ENCODE measurements at places on chromosomes 3 and 15. TPM values are rescaled to one million over a fixed set of nuclear protein-coding genes. Genes with fewer than 3 reads are reported as not detected.

SPTSSB gene
- not detected for total RNA-seq

RETNLB gene
- total RNA-seq = not detected

TTC21A gene
- total RNA-seq = 18.8 TPM

CACNA2D3 gene
- 3.6 TPM for total RNA-seq

WDR6 gene
- total RNA-seq = 157 TPM

EFCAB12 gene
- total RNA-seq = 4.8 TPM

PLCH1 gene
- total RNA-seq = 14.0 TPM

CD200R1 gene
- 1.5 TPM for total RNA-seq

NEK11 gene
- total RNA-seq = 10.2 TPM

PPP2R3A gene
- 9.0 TPM for total RNA-seq

SPINT1 gene
- total RNA-seq = 76.5 TPM

PDCD7 gene
- total RNA-seq = 19.8 TPM

SLC22A13 gene
- total RNA-seq = 0.32 TPM

PAQR9 gene
- total RNA-seq = not detected

PLSCR2 gene
- total RNA-seq = 0.86 TPM

C15orf61 gene
- 7.2 TPM for total RNA-seq

BHLHE40 gene
- 84.8 TPM for total RNA-seq

PPP1R14D gene
- total RNA-seq = 0.53 TPM

P2RY12 gene
- total RNA-seq = 6.2 TPM

ITIH1 gene
- total RNA-seq = not detected

CCDC12 gene
- total RNA-seq = 42.9 TPM

TERC gene
- total RNA-seq = 2.9 TPM

GOLGA6L10 gene
- 0.41 TPM for total RNA-seq

MYLK gene
- 156 TPM for total RNA-seq

CTXN2 gene
- total RNA-seq = not detected

PPIB gene
- total RNA-seq = 323 TPM

PLA2G4D gene
- total RNA-seq = not detected

ALS2CL gene
- total RNA-seq = 59.7 TPM

GABRB3 gene
- 5.5 TPM for total RNA-seq

ADAMTS9 gene
- 11.7 TPM for total RNA-seq

HGD gene
- 1.7 TPM for total RNA-seq

TEX55 gene
- not detected for total RNA-seq

CSPG5 gene
- total RNA-seq = 2.3 TPM

VGLL3 gene
- total RNA-seq = 40.2 TPM

ACP3 gene
- total RNA-seq = 19.9 TPM

CAND2 gene
- total RNA-seq = 6.4 TPM

GHSR gene
- total RNA-seq = not detected

ISLR2 gene
- 1.2 TPM for total RNA-seq

KBTBD13 gene
- not detected for total RNA-seq

BOC gene
- 10.1 TPM for total RNA-seq

LRTM1 gene
- not detected for total RNA-seq

Measured in lower lobe of right lung (tissue), 2 donors.